ENCODE measurements at places on chromosomes 5 and 9.

DNA sequence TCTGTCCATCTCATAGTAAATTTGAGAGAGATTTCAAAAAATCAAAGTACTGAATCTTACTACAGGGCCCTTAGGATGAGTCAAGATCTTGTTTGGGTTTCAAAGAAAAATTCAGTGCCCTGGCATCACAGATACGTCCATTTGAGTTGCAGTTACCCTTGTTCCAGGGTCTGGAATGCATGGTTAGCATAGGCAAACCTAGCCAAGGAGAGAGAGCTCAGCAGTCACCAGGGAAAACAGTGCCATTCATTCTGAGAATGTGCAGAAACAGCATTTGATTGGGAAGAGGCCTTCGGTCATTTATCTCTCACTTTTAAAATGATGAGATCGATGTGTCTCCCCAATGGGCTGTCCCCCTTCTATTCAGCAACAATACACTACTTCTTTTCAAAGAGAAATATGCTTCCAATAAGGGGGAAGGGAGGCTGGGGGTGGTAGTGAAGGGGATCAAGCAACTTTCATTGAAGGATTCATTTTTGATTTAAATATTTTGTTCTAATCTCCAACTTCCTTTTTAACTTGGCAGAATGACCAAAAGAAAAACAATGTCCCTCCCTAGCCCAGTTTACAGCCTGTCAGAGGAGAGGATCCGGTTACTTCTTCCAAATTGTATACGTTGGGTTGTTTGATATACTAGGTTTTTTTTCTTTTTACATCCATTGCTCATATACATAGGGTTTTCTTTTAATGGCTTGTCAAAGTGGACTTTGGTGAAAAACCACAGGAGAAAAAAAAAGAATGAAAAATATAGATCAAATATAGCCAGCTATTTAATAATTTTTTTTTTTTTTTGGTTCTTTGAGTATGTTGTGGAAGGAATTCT is 491.1 kb downstream of the CCDC171 start:
- DNase-seq: peak; percentile 54

GRCh38 chr5:107431998-107432397 is 238.7 kb downstream of the EFNA5 start:
- DNase-seq: peak; percentile 32

- no peak for DNase-seq
Observed at GRCh38 chr9:132016456-132016855, 63.2 kb downstream of the MED27 start.

- DNase-seq: no peak
Observed at GRCh38 chr9:29945012-29945411, 2371.7 kb upstream of the C9orf72 start.

- no peak for DNase-seq
Observed at GRCh38 chr5:149338364-149338763, 6.9 kb upstream of the GRPEL2 start.

DNA sequence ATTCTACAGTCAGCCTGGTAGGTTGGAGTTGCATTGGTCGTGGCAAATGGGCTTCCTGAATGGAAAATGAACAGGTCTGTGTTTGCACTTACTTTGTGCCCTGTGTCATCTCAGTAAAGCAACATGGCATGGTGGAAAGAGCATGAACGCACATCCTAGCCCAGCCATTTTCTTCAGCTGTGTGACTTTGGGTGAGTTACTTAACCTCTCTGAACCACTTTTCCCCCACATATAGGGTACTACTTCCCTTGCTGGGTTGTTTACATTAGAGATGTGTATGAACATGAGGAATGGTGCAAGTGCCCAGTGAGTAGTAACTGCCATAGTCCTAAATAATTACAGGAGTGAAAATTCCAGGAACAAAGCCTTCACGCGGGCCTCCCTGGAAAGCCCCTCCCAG is 83.6 kb downstream of the MVB12B start:
- DNase-seq: no peak

DNA sequence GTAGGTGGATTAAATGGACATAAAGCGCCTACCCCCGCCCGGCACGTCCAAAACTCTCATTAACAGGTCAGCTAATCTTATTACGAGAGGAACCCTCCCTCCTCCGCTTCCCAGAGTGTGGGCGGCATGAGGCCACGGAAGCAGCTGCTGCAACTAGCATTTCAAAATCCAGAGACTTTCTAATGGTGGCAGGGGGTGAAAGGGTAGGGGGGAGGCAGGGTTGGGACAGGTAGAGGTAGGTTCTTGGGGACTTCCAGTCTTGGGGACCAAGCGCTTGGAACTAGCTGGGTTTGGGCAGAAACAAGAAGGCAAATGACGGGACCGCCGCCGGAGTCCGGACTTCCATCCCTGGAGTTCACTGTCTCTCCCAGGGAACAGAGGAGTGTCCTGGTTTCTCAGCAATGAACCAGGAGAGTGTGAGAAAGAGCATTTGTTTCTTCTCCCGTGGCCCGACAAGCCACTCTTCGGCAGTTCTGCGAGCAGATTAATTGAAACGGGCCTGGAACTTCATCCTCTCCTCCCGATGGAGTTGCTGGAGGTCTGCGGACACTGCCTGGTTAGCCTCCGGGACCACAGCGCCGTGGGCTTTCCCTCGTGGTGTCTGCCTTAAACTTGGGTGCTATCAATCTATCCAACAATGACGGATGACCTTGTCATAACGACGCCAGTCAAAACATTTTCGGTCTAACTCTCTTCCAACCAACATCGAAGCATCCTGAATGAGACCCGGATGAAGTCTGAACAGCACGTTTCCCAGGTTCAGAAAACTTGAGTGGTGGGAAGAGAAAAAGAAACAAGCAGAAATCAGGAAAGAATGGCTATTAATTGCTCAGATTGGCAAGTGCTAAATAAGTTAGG is 1.6 kb upstream of the PRDM6 start:
- DNase-seq: peak; percentile 73

DNA sequence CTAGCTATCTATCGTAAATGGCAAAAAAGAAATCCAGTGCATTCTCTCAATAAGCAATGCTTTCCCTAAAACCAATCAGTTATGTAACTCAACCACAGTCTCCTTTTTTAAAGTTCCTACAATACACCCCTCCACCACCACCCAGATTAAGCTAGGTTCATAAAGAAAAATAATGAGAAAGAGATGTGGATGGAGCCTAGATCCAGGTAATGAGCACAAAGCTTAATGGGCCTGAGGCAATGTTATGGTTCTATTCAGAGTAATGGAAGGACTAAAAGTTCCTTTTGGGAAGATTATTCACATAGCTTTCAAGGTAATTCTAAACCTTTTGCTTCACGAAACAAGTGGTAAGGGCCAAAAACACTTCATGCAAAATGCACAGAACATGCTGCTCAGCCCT is 113.5 kb downstream of the MPDZ start:
- DNase-seq: no peak

- DNase-seq: no peak
Observed at GRCh38 chr9:79858508-79858907, 286.7 kb downstream of the TLE4 start.

GRCh38 chr5:138263581-138263980 is 10.8 kb downstream of the GFRA3 start:
- DNase-seq: no peak

- no peak for DNase-seq
Observed at GRCh38 chr9:13022756-13023155, 247.9 kb downstream of the LURAP1L start.

Data from osteoblast (primary cell).